GM12865 (cell line): ENCODE measurements at places on chromosomes 13 and 19.

GRCh38 chr13:63184693-63185092, 1769.0 kb upstream of the PCDH20 start:
- DNase-seq, result no peak

GRCh38 chr19:4172861-4173473, 9.4 kb downstream of the SIRT6 start:
- no peak for DNase-seq

- DNase-seq, result no peak
These were observed 70.7 kb upstream of the TSHZ3 start for GRCh38 chr19:31419871-31420445.

DNA sequence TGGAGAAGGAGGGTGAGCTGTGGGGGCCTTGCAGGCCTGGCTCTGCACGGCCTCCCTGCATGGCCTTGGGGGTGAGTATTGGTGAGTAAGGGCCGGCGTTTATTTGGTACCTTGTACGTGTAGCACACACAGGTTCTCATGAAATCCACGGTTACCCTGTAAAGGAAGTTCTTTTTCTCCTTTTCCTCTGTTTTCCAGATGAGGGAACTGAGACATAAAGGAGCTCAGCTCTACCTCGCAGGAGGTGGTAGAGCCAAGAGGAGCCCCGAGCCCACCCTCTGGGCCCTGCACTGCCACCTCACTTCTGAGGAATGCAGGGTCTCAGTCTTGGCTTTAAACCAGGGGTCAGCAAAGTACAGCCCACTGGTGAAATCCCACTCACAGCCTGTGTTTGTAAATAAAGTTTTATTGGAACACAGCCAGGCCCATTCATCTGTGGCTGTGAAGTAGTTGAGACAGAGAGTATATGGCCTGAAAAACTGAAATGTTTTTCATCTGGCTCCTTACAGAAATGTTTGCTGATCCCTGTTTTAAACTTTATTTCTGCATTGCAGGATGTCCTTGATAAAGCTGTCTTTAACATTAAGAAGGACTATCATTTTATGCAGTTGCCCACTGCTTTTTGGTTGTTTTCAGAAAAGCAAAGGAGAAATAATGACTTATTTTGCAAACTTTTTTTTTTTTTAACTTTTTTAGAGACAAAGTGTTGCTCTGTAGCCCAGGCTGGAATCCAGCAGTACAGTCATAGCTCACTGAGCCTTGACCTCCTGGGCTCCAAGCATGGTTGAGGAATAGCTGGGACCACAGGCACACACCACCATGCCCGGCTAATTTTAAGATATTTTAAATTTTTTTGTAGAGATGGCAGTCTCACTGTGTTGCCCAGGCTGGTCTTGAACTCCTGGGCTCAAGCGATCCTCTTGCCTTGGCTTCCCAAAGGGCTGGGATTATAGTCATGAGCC, 6.4 kb downstream of the EPN1 start:
- DNase-seq, result no peak

- DNase-seq, result no peak
These were observed 6.6 kb downstream of the AP2S1 start for GRCh38 chr19:46844067-46844489.
